ENCODE measurements at places on chromosomes 4 and X. TPM values are rescaled to one million over a fixed set of nuclear protein-coding genes. Genes with fewer than 3 reads are reported as not detected.

The TRIM75 gene
- not detected for polyA plus RNA-seq

The MTM1 gene
- 6.6 TPM for polyA plus RNA-seq

The FGF13 gene
- 9.2 TPM for polyA plus RNA-seq

The GPR50 gene
- polyA plus RNA-seq, result not detected

The GAGE13 gene
- polyA plus RNA-seq, result not detected

The CDS1 gene
- 13.5 TPM for polyA plus RNA-seq

The IL3RA gene
- polyA plus RNA-seq, result 10.2 TPM

The NPY5R gene
- 1.2 TPM for polyA plus RNA-seq

The FRMPD4 gene
- not detected for polyA plus RNA-seq

The EXOC1L gene
- not detected for polyA plus RNA-seq

The SPOCK3 gene
- 0.84 TPM for polyA plus RNA-seq

The MTTP gene
- 5.8 TPM for polyA plus RNA-seq

The RNF175 gene
- polyA plus RNA-seq, result not detected

The STBD1 gene
- polyA plus RNA-seq, result 1.3 TPM

The CNKSR2 gene
- polyA plus RNA-seq, result 0.06 TPM

The AGTR2 gene
- not detected for polyA plus RNA-seq

The HELT gene
- polyA plus RNA-seq, result 0.37 TPM

The NAP1L2 gene
- 11.0 TPM for polyA plus RNA-seq

The AMTN gene
- polyA plus RNA-seq, result not detected

The AKAP14 gene
- not detected for polyA plus RNA-seq

The TMEM156 gene
- 1.8 TPM for polyA plus RNA-seq

The TBC1D8B gene
- 3.5 TPM for polyA plus RNA-seq

The KLKB1 gene
- 5.7 TPM for polyA plus RNA-seq

The POU4F2 gene
- not detected for polyA plus RNA-seq

The SMARCA1 gene
- 20.0 TPM for polyA plus RNA-seq

The SLITRK4 gene
- polyA plus RNA-seq, result 2.8 TPM

The SERPINA7 gene
- 1.2 TPM for polyA plus RNA-seq

The NAA11 gene
- polyA plus RNA-seq, result not detected

The RTL9 gene
- polyA plus RNA-seq, result not detected

The ZNF41 gene
- 2.5 TPM for polyA plus RNA-seq

The ZAR1 gene
- polyA plus RNA-seq, result not detected

The GIMD1 gene
- not detected for polyA plus RNA-seq

The TLR7 gene
- 0.52 TPM for polyA plus RNA-seq

The CYBB gene
- 3.5 TPM for polyA plus RNA-seq

The FGF5 gene
- polyA plus RNA-seq, result 0.09 TPM

The ADH7 gene
- not detected for polyA plus RNA-seq

The DNAAF6 gene
- polyA plus RNA-seq, result not detected

The GPR34 gene
- polyA plus RNA-seq, result 2.2 TPM

The TLR10 gene
- 0.11 TPM for polyA plus RNA-seq

The CT47B1 gene
- polyA plus RNA-seq, result not detected

The GLOD5 gene
- 12.6 TPM for polyA plus RNA-seq

The STAG2 gene
- polyA plus RNA-seq, result 18.2 TPM

The PRDM8 gene
- polyA plus RNA-seq, result 0.75 TPM

The TENM3 gene
- polyA plus RNA-seq, result 0.58 TPM

The PCSK1N gene
- polyA plus RNA-seq, result 331 TPM

The SPACA5 gene
- polyA plus RNA-seq, result not detected
